Activated naive CD8-positive, alpha-beta T cell treated with anti-CD3 and anti-CD28 coated beads for 36 hours (primary cell): ENCODE measurements at places on chromosomes 2 and 18.

GRCh38 chr2:95264624-95265023 is 9.6 kb upstream of the PROM2 start:
- DNase-seq: no peak

GRCh38 chr18:59918320-59918755 is 18.5 kb downstream of the PMAIP1 start:
- peak; percentile 22 for DNase-seq

GRCh38 chr2:43448011-43448821 is 147.6 kb downstream of the THADA start:
- no peak for DNase-seq

DNA sequence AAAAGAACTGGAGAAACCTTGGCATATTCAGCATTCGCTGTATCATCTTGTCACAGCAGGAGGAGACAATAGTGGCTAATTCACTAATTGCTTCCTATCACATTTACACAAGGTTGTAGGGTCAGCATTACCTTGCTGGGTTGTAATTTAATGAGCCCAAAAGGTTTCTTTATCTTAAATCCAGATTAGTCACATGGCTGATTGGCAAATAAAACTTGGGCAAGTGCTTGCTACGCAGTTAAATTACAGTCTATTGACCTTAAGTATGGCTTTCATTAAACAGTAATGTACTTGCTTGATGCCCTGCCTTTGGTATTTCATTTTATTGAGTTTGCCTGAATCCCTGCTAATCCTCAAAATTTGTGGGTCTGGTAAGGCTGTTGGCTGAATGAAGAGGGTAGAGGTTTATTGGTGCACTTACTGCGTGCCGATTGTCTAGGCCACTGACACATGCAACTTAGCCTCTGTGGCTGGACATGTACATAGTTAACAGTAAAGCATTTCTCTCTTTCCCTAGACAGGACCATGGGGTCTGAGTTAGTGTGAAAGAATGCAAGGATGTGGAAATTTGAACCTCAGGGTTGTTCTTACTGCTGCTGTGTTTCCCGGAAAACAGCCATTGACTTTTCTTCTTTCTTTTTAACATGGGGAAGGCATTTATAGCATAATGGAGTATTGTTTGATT is 34.3 kb downstream of the FMNL2 start:
- no peak for DNase-seq

- peak; percentile 50 for DNase-seq
Observed at GRCh38 chr2:30336978-30337841, 105.9 kb downstream of the LBH start.
